Memory B cell (primary cell): ENCODE measurements at places on chromosomes 1 and 21.

GRCh38 chr1:194300340-194300739 lies 1113.9 kb upstream of the B3GALT2 start:
- DNase-seq: no peak

GRCh38 chr1:109482791-109483671 lies 674 bp upstream of the ATXN7L2 start:
- DNase-seq: peak; percentile 54

GRCh38 chr1:36857754-36858153 lies 176.6 kb downstream of the GRIK3 start:
- no peak for DNase-seq

- DNase-seq: no peak
Measured at GRCh38 chr1:31891280-31891679, 46.9 kb downstream of the PTP4A2 start.

- DNase-seq: no peak
Measured at GRCh38 chr1:214337511-214337910, 56.6 kb downstream of the SMYD2 start.

GRCh38 chr1:74674278-74675048 lies 871 bp upstream of the ERICH3 start:
- DNase-seq: no peak

- DNase-seq: no peak
Measured at GRCh38 chr1:201093962-201094361, 18.3 kb downstream of the CACNA1S start.

GRCh38 chr1:102897557-102897956 lies 210.8 kb downstream of the COL11A1 start:
- DNase-seq: no peak

GRCh38 chr1:231162970-231163829 lies 1.3 kb downstream of the TRIM67 start:
- no peak for DNase-seq

DNA sequence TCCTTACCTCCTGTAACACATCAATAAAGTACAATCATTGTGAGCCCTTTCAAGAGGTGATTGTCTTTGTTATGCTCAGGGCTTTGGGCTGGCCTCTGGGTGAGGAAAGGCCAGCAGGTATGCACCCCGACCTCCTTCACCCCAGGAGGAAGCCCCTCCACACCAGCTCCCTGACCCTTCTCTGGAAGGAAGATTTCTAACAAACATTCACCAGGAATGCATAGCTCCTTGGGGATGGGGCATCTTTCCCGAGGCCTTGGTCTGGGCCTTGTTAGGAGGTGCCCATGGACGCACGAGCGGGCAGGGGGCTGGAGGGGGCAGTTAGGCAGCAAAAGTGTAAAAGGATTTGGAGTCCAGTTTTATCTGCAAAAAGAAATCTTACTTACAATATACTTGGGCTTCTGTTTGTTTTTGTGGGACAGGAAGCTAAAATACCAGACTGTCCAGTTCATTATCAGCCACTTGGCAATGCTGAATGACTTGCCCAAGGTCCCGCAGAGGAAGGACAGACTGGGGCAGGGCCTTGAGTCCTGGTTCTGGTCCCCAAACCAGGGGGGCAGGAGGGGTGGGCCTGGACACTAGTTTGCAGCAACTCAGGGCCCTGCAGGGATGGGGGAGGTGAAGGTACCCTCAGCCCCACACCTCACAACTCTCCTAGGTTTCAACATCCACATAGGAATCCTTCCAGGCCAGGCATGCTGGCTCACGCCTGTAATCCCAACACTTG lies 10.1 kb downstream of the ZC3H12A start:
- no peak for DNase-seq

DNA sequence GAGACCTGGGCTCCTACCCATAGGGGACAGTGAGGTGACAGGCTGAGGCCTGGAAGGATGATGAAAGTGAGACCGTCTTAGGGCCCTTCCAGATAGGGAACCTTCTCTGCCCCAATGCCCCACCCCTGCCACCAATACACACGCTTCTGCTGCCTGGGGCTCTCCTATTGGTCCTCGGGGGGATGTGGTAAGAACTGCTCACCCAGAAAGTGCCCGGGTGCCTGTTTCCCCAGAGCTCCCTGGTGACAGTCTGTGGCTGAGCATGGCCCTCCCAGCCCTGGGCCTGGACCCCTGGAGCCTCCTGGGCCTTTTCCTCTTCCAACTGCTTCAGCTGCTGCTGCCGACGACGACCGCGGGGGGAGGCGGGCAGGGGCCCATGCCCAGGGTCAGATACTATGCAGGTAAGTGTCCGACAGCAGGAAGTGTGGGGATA lies 948 bp downstream of the SEMA4A start:
- peak; percentile 68 for DNase-seq

- DNase-seq: no peak
Measured at GRCh38 chr1:227886993-227887696, 60.6 kb downstream of the WNT9A start.

DNA sequence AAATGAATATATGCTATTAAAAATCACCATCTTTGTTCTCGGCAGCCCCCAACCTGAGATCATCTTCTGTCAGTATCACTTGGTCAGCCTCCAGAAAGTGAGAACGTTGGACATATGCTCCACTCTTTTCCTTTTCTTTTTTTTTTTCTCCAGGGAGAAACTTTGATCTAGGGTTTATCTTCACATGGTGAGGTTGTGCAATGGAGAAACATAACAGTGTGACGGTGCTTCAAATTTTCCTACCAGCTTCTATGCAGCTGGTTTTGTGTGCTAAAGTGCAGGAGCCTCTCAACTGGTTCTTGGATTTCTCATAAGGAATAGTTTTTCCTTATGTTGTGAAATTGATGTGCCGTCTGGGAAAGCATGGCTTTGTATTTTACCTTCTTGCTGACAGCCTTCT lies 1202.9 kb downstream of the NCAM2 start:
- DNase-seq: no peak

- no peak for DNase-seq
Measured at GRCh38 chr1:183444243-183444642, 26.1 kb upstream of the NMNAT2 start.

DNA sequence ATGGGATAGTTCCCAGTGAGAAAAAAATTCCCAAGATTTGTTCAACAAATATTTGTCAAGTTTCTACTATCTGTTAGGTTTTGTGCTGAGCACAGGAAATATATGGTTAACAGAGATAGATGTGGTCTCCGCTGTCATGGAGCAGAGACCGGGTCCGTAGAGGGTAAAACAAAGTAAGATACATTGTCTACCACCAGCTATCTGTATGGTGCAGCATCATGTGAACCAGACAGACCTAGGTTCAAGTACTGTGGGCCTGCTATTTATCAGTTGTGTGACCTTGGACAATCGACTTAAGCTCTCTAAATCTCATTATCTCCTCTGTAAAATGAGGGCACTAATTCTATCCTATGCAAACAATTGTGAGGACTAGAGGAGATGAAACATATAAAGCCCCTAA lies 109.8 kb downstream of the DUSP10 start:
- DNase-seq: no peak

DNA sequence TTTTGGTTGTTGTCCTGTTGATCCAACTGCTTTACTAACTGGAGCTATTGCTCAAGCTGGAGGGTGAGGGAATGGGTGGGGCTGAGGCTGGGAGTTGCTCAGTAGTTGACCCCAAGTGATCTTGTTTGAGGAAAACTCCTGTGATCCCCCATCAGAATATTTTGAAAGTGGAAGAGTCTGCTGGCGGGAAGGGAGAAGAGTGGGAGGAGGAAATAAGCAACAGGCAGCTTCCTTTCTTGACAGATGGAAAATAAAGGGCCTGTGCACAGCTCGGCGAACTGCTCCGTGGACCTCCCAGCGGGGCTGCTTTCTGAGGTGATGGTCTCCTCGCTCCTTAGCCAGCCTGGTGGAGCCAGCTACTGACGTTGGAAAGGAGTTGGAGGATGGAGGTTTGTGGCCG lies 199.1 kb upstream of the LMO4 start:
- no peak for DNase-seq

GRCh38 chr1:58978096-58978495 lies 194.2 kb upstream of the JUN start:
- DNase-seq: no peak

- DNase-seq: no peak
Measured at GRCh38 chr1:47439017-47439818, 1.4 kb downstream of the FOXD2 start.

- DNase-seq: peak; percentile 89
Measured at GRCh38 chr1:44835738-44836675, 7.0 kb downstream of the PTCH2 start.

DNA sequence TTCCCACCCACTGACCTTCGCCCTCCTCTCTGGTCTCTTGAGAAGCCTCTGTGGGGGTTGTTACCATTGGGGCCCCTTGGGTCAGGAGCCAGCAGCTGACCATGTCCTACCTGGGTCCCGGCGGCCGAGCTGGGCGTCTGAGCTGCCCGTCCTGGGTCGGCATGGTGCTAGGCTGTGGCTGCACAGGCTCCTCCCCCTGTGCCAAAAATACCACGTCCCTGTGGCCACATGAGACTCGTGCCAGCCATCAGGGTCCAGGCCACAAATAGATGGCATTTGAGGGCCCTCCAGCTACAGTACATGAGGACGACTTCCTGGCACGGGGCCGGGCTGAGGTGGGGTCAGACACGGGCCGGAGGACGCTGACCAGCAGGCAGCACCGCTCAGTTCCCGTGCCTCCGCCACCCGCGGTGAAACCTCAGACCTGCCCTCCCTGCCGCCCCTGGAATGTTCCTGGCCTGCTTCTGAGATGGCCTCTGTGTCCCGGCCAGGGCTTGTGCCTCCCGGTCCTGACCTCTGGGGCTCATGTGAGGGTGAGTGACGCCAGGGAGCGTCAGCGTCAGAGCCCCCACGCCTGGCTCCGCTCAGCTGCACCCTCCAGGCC lies at the start of gene PERM1:
TSS of gene PERM1 (minus strand) at position 139 of the 604 bp plus-strand sequence. CDS start 1,064 bp downstream, outside the sequence.
- no peak for DNase-seq

GRCh38 chr21:33266789-33267135 lies 595 bp downstream of the IL10RB start:
- DNase-seq: no peak

DNA sequence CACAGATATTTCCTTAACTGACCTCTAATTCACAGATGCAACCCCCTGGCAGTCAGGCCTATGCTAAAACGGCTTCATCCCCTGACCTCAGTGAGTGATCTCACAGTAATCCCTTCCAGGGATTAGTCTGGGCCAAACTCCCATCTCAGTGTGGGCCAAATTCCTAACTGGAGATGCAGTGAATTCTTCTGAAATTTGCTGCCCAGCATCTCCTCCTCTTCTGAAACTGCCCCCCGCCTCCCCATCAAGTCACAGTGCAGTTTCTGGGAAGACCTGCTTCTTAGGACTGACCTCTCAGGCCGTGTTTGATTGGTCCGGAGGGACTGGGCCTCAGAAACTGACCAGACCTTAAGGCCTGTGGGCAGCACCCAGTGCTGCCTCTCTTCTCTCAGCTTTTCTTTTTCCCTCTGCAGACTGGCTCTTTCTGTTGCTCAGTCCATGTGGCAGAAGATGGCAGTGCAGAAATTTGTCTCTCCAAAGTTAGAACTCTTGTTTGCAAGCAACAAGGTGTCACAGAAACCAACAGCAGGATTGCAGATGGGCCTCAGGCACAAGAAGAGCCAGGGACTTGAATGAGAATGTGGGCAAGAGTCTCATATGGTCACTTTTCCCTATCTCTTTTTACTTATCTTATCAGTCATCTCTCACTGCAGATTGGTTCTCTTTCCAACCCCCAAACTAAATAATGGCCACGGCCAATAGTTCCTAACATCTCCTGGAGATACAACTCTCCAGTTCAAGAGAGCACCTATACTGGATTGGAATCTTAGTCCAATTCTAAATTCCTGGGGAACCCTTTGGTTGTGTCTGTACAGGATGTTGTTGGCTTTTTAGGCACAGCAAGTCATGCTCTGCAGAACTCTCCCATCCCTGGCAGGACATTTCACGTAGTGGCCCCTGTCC lies 95.5 kb upstream of the RALGPS2 start:
- DNase-seq: no peak

DNA sequence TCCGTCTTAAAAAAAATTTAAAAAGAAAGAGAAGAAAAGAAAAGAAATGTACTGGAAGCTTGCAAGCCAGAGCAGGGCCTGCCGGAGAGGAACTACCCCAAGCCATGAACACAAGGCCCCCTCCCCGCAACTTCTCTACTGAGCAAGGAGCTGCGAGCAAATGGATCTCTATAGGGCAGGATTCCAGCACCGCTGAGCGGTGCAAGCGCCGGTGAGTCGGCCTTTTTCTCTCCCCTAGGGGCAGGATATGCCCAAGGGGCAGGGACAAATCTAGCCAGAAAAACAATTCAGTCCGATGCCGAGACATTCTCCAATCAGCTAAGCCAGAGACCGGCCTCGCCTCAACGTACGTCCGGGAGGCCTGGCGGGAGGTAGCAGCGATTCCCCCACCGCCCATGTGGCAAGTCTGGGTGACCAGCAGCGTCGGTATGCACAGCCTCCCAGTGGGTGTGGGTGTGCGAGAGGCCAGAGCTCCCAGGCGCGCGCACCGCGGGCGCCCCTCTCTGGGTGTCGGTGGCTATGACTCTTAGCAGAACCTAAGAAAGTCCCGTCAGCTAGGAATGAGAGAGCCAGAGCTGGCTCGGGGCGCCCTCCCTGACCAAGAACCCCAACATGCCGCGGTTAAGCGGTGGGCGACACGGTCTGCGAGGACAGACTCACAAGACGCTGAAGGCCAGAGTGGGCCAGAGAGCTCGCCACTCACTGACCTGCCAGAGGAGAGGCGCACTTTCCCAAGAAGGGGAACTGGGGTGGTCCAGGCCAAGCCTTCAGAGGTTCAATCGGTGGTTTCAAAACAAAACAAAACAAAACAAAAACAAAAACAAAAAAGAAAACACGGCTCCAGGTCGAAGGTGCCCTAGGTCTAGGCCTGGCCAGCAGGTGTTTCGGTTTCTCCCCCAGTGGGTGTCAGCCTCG lies 1.9 kb downstream of the CSMD2 start:
- no peak for DNase-seq

DNA sequence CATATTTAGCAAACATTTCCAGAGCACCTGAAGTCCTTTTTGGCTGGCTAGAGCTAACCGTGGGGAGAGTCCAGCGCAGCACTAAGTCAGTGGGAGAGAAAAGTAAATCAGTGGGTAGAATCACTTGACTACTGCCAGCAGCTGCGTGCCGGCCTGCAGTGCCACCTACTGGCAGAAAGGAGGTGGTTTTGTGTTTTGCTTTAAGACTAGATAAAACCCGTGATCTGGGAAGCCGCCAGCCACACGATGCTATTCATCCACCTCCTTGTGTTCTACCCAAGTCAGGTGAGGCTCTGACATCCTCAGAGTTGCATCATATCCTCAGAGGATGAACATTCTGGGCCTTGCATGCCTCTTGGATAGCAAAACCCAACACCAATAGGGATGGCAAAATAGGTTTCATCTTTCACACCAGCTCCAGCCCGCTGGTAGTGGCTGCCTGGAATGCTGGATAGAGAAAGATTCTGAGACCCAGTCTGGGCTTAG lies 14.1 kb upstream of the HEYL start:
- peak; percentile 68 for DNase-seq
